K562 (cell line): ENCODE measurements at places on chromosomes 3 and 15.
A peak's percentile ranks its signal among the peaks of the same experiment; 100 is the strongest.

- DNase-seq, result no peak
Measured at GRCh38 chr15:90095521-90095959, 6.7 kb downstream of the IDH2 start.

- no peak for DNase-seq
Measured at GRCh38 chr3:89025185-89025584, 82.2 kb upstream of the EPHA3 start.

DNA sequence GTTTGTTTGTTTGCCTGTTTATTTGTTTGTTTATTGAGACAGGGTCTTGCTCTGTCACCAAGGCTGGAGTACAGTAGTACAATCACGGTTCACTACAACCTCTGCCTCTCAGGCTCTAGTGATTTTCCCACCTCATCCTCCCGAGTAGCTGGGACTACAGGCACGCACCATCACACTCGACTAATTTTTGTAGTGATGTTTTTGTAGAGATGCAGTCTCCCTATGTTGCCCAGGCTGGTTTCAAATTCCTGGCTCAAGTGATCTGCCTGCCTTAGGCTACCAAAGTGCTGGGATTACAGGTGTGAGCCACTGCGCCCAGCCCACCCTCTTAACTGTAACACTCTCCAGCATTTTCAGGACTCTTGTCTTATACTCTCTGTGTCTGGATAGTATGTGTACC, 26.7 kb downstream of the PLD1 start:
- no peak for DNase-seq

GRCh38 chr3:15429080-15429479, 1.7 kb downstream of the EAF1 start:
- DNase-seq, result no peak

- DNase-seq, result no peak
Measured at GRCh38 chr3:171351676-171352075, 108.5 kb downstream of the TNIK start.

DNA sequence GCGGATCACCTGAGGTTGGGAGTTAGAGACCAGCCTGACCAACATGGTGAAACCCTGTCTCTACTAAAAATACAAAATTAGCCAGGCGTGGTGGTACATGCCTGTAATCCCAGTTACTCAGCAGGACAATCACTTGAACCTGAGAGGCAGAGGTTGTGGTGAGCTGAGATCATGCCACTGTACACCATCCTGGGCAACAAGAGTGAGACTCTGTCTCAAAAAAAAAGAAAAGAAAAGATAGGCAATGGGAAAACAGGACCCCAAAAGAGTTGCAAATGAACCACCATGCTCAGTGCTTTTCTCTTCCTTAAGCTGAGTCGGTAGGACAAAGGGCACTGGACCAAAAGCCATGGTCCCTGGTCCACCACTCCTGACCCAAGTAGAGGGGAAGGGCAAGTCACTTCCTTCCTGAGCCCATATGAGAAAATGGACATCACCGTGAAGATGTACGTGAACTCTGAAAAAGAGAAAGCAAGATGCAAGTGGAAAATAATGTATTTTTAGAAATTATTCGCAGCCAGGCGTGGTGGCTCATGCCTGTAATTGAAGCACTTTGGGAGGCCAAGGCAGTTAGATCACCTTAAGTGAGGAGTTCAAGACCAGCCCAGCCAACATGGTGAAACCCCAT, 2.6 kb downstream of the ITGB5 start:
- DNase-seq, result no peak

DNA sequence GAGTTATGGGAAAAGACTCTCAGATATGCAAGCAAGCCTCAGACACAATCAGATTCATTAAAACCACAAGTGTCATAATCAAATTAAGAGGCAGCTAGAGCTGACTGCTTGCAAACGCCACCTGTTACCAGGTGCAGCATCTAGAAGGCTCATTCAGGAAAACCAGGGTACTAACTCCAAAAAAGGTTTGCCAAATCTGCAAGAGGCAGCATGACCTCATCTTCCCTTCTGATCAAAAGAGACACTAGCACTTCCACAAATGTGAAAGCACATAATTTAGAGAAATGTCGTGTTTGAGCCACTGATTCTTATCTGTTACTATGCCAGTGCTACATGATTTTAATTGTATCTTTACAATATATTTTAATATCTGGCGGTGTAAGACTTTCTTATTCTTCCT, 123.3 kb upstream of the NANOGP8 start:
- DNase-seq, result no peak

DNA sequence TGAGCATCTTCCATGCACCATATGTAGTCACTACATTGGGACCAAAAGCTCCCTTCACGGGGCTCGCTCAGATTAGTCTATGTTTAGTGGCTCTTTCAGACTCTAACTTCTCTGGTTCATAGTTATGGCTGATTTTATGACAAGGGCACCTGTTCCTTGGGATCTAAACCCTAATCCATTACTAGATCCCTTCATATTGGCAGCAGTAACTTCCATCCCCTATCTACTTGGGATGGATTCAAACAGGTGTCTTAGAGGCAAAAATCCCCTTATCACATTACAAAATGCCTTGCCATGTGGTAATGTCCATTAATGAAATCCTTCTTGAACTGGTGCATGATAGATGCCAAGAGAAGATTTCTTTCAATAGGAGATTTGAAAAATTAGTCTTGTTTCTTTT, 96.7 kb upstream of the TP63 start:
- no peak for DNase-seq

- no peak for DNase-seq
Measured at GRCh38 chr3:143160437-143160836, 40.9 kb downstream of the CHST2 start.

DNA sequence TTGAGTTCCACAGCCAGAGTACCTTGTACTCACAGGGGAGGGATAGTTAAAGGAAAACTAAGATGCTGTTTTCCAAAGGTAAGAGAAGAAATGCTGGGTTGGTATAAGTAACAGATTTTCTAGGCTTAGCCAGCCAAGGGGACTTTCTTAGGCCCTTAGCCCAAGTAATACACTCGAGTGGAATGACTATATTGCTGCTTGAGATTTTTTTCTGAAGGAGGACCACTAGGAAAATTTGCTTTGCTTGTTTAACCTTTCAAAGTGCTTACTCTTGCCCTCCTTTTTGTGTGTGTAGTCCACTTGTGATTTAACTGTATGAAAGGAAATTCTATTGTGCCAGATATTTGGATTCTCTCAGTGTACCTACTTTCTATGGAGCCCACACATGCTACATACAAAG, 50.5 kb downstream of the IL5RA start:
- DNase-seq, result no peak

DNA sequence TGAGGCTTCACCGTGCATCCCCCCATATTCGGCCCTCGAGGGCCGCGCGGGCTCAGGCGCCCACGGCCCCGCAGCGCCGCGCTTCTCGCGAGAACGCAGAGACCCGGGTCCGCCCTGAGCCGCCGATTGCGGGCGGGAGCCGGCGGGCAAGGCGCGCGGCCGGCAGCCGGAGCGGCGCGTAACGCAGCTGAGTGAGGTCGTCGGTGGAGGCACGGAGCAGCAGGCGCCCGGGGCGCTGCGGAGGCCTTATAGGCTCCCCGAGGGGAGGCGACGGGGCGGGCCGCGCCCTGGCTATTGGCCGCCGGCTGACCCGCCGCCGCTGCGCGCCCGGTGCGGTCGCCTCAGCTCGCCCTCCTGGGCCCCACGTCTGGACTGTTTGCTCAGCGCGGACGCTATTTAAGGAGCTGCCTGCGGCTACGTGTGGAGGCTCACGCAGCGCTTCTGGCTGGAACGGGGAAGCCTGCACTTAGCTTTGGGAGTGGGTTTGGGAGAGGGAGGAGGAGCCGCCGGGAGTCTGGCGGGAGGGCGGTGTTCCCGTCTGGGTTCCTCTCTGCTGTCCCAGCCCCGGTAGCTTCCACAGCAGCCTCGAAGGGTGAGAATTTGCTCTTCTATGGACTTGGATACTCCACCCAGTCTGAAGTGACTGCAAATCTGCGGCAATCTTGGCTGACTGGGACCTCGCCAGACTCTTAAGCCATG, at the start of gene PLOD2:
Gene PLOD2, minus strand, starts transcription at position 221 of the 699 bp plus-strand sequence. Its CDS starts 195 bp downstream, at position 26.
- peak; percentile 9 for DNase-seq

- DNase-seq, result no peak
Measured at GRCh38 chr3:29281094-29281343, 148 bp downstream of the RBMS3 start.

GRCh38 chr15:65884511-65884910, 15.2 kb downstream of the RAB11A start:
- DNase-seq, result no peak

DNA sequence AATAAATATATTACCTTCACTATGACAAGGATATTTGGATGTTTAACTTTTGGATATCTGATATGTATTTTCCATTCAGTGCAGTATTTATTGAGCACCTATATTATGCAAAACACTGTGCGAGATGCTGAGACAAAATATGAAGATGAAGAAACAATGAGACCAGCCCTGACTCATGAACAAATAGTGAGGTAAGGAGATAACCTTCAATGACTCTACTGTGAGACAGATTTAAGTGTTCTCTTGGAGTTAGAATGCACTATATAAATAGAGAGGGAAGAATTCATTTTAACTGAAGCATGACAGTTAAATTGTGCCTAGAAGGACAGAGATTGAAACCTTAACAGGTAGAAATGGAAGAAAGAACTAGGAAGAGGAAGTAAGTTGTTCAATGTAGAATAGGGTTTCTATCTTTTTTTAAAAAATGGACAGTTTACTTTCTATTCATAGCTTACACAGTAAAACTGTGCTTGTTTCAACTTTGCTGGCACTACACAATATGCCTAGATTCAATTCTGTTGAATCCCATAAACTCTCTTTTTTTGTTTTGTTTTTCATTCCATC, 124.2 kb downstream of the ZBTB20 start:
- no peak for DNase-seq

DNA sequence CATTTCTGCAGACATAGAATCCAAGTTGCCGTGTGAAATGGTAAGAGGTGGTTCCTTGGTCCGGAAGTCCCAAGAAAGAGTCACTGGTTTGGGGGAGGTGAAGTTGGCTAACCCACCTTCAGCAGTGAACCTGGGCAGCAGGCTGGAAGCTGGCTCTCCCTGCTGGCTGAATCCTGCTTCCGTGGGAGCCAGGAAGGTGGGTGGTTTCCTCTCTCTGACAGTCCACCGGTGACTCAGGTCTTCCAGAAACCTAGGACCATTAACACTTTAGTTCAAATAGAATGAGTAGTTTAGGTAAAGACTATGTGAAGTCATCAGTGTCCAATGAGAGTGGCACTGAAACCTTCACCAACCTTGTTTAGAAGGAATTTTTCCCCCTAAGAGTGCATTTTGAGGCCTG, 87.4 kb upstream of the CACNA2D3 start:
- DNase-seq, result no peak

DNA sequence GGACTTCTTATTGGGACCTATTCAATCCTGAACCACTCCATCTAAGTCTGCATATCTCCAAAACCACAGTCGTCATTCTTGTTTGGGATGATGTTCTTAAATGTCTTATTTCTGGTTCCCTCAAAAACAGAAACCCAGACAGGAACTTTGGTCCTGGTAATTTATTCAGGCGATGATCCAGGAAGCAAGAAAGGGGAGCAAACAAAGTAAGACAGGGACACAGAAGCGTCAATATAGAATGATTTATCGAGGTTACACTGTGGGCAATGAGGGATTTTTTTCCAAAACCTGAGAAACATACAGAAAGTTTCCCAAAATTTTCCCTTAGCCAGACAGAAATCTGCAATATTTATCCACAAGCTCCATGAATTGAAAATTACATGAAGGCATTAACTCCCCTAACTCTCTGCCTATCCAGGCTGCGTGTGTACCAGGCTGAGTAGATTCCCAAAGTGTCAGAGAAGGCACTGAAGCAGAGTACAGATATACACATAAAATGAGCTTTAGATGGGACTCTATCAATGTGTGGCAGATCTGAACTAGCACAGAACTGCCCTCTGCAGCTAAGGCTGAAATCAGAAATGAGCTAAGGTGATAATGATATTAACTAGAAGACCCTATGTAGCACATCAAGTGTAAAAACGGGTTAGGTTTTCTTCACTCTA, 43.2 kb downstream of the TP63 start:
- DNase-seq, result no peak

GRCh38 chr15:88621789-88622604, 857 bp downstream of the AEN start:
- no peak for DNase-seq

GRCh38 chr3:157087780-157088600, 72.0 kb downstream of the CCNL1 start:
- DNase-seq, result no peak

- DNase-seq, result no peak
Measured at GRCh38 chr3:121740896-121741295, 8.6 kb downstream of the GOLGB1 start.

GRCh38 chr3:65026151-65026550, 338.4 kb upstream of the ADAMTS9 start:
- no peak for DNase-seq

GRCh38 chr15:59315914-59316451, 56.7 kb downstream of the MYO1E start:
- no peak for DNase-seq

DNA sequence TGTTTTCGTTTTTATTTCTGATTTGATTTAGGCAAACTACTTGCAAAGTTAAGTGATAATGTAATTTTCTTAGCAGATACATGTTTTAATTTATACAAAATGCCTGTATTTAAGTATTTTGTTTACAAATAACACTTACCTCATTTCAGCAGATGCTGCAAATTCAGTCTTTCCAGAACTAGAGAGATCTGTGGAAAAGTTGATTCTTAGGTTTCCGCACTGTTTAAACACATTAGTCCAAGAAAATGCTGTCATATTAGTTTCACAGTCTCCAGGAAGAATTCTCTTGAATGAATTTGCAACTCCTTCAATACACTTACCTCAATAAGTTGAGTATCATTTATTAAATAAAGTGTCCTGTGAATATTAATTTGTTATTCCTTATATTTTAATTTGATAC, 383.1 kb downstream of the NAALADL2 start:
- DNase-seq, result no peak

DNA sequence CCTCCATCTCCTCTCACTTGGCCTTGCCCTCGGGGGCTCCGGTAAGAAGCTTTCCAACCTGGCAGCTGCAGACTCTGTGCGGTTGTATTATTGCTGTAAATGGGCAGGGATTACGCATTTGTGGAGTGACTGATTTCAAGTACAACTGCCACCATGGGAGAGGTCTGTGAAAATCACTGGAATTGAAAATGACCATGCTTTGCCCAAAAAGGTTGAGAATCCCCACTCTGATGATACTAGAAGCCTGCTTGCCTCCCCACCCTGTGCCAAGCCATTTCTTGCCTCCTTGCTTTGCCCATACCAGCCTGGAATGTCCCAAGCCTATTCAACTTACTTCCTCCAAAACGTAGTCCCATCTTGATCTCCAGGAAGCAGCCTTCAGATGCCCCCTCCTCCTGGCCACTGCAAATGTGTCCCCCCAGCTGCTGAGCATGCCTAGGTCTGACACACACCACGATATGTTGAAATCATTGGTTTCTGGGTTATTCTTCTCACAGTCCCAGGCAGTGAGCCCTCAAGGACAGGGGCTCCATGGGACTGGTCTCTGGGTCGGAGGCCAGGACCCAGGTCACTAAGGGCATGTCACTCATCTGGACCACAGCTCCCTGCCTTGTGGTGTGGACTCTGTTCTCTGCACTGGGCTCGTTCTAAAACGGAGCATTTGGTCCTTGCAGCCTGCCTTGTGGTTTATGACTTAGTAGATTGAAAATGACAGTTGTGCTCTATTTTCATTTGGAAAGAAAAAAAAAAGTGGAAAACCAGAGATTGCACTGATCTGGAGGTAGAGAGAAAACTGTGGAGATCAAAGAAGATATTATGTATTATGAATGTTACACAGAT, 42.9 kb downstream of the SMAD3 start:
- no peak for DNase-seq

- DNase-seq, result no peak
Measured at GRCh38 chr15:67521783-67522568, 1.0 kb downstream of the C15orf61 start.
